ENCODE measurements at places on chromosomes 12 and 14.

GRCh38 chr14:68794851-68795596 lies 2.2 kb upstream of the ZFP36L1 start:
- peak; percentile 67 for DNase-seq

DNA sequence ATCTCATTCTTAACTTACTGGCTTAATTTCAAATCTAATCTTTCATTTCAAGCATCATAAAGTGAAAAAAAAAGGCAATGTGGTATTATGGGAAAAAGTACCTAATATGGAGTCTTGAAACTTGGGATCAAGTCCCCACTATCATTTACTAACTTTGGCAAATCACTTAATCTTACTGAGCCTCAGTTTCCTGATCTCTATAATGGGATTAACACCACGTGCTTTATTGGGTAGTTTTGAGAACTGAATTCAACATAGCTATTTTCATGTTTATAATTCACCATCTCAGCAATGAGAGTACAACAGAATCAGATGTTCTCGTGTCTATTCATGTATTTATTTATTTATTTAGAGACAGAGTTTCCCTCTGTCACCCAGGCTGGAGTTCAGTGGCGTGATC lies 78.3 kb downstream of the NTN4 start:
- no peak for DNase-seq

DNA sequence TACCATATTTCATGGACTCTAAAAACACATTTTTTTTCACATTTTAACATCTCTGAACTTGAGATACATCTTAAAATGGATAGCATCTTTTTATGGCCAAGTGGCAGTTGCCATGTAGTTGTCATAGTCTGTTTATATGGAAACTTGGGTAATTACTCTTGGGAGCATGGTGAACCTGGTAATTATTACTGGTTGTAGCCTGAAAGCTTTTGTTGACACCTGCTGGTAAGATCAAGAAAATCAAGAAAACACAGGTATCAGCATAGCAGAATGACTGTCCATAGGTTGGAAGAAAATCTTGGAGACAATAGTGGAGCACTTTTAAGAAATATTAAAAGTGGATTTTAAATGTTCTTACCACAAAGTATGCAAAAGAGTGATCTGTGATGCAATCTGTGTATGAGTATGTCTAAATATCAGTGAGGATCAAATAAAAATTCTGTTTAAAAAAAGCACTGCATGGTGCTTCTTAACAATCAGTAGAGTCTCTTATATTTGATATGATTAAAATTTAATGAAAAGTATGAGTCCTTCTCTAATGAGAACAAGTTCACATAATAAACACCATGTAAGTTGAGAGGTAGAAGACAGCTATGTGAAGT lies 44.2 kb downstream of the TTC8 start:
- no peak for DNase-seq

DNA sequence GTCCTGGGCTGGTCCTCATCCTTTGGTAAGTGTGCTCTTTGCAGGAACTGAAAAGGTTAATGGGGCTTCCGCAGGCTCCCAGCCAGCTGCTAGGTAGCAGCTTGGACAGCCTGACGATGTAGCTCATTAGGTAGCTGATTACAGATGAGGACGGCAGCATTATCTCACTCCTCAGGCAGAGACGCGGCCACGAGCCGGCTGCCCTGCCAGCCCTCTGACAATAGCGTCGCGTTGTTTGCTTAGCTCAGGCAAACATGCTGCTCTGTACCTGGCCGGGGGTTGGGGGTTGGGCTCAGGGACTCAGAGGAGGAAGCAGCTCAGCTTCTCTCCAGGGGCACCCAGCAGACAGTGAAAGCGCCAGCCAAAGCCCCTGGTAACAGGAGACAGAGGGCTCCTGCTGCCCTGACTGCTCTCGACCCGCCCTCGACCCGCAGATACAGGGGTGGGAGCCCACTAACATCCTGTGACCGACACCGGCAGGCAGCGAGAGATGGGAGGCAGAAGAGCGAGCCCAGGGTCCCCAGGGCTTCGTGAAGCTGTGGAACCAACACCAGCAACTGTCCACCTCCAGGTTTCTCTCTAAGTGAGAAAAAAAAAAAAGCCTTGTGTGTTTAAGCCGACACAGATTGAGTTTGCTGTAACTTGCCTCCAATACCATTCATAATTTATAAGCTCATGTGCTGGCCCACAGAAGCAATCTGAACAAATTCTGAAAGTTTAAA lies 53.4 kb upstream of the DLK1 start:
- DNase-seq = no peak

DNA sequence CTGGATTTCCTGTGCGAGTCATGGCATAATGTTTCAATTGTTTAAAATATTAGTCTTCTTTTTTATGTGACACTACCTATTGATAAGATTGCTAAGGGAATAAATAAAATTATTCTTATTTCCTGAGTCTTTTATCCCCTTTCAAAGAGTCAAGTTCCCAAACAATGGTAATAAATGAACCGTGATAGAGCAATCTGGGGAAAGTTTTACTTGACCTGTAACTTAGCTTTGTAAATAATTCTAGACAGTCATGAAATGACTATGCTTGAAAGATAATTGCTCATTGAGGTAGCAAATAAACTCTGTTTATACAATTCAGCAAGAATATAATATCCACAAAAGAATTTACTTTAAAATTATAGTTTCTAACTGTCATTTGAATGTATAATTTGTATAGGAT lies 82.1 kb downstream of the TSPAN8 start:
- DNase-seq = no peak

- no peak for DNase-seq
Observed at GRCh38 chr14:71918955-71919354, 13.3 kb upstream of the RGS6 start.

GRCh38 chr14:52513249-52513648 lies 39.1 kb downstream of the TXNDC16 start:
- no peak for DNase-seq

- no peak for DNase-seq
Observed at GRCh38 chr14:39339003-39339402, 93.2 kb downstream of the FBXO33 start.

- DNase-seq = no peak
Observed at GRCh38 chr12:29521951-29522350, 24.5 kb upstream of the OVCH1 start.
